Mucosa of gallbladder (tissue), 1 donor: ENCODE measurements at places on chromosomes 3 and 15. TPM values are rescaled to one million over a fixed set of nuclear protein-coding genes. Genes with fewer than 3 reads are reported as not detected.

The ALG1L2 gene
- 1.2 TPM for total RNA-seq

The GOLGA6L10 gene
- 1.6 TPM for total RNA-seq

The STX19 gene
- 4.7 TPM for total RNA-seq

The GABRG3 gene
- not detected for total RNA-seq

The FBXO40 gene
- 0.03 TPM for total RNA-seq

The SMCO1 gene
- not detected for total RNA-seq
